ENCODE measurements at places on chromosomes 6 and 20.

- DNase-seq, result no peak
Observed at GRCh38 chr6:11542863-11543262, 5.3 kb downstream of the TMEM170B start.

GRCh38 chr20:33803921-33804337 is 7.2 kb upstream of the CHMP4B start:
- no peak for DNase-seq

DNA sequence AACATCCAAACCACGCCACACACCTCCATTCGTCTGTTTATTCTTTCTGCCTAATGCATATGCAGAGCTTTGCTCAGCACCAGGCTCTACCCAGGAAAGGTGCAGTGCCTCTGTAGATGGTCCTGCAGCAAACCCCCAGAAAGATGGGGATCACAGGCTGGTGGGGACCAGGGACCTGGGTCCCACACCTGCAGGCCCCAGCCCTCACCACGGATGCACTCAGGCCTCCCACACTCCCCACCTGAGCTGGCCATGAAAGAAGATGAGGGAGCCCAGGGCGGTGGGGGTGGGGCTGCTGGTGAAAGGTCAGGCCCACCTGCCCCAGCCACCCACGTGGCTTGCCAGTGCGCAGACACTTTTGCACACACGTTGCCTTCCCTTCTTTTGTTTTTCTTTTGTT is 217.7 kb downstream of the TAF4 start:
- no peak for DNase-seq

DNA sequence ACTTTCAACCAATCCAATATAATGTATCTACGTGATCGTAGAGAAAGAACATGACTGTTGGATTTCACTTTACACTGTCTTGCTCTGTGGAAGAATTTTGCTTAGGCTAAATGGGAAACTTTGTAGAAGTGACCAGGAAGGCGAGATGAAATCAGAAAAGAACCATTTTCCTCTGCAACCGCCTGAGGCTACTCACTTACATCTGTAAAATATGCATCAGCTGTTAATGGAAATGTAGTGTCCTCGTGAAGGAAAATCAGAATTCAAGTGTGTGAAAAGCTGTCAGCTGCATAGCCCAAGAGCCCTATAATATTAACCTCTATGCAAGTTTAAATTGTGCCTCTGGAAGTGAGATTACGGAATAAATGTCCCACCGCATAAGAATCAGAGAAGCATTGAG is 277.9 kb downstream of the C6orf118 start:
- no peak for DNase-seq

Measured in stimulated activated CD4-positive, alpha-beta T cell treated with anti-CD3 and anti-CD28 coated beads, Interleukin-15, amount 100 ng/mL, for 48 hours (primary cell).